NCI-H2081 treated with DMSO at 0.1 percent for 48 hours (cell line): ENCODE measurements at places on chromosomes 2 and 18.

DNA sequence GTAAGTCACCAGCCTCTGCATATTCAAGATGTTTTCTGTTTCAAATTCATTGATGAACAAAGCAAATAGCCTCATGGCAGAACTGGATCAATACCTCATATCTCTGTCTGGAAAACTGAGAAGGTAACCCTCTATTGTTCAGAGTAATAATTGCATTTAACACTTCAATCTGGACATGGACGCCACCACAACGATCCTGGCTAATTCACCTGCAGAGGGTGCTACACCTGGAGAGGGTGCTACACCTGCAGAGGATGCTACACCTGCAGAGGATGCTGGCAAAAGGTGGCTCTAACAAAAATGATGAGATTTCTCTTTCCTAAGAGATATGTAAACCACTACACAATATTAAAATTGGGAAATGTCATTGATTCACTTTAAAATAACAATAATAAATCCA lies 183.1 kb upstream of the HNRNPA3 start:
- no peak for DNase-seq

- DNase-seq = no peak
Measured at GRCh38 chr2:238128061-238128440, 10.4 kb upstream of the KLHL30 start.

- DNase-seq = no peak
Measured at GRCh38 chr2:106197878-106198277, 3.8 kb upstream of the UXS1 start.

- DNase-seq = no peak
Measured at GRCh38 chr2:151882786-151883445, 54.7 kb upstream of the ARL5A start.

DNA sequence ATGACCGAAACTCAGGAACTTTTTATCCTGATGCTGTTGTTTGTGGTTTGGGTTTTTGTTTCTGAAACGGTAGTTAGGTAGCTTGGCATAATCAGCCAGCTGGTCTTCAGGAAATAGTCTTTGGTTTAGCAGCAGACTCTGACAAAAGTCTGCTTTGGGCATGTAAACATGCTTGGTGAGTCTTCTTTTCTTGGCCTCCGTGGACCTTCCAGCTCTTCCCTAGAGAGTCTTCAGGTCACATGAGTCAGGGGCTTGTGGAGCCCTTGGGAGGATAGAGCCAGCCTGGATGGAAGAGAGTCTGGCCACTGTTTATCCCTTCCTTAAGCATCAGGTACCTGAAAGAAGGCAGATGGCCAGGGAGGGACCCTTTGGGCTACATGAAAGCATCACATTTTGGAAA lies 154.5 kb downstream of the MGAT5 start:
- DNase-seq = no peak

- no peak for DNase-seq
Measured at GRCh38 chr2:120774557-120775160, 39.0 kb downstream of the GLI2 start.

DNA sequence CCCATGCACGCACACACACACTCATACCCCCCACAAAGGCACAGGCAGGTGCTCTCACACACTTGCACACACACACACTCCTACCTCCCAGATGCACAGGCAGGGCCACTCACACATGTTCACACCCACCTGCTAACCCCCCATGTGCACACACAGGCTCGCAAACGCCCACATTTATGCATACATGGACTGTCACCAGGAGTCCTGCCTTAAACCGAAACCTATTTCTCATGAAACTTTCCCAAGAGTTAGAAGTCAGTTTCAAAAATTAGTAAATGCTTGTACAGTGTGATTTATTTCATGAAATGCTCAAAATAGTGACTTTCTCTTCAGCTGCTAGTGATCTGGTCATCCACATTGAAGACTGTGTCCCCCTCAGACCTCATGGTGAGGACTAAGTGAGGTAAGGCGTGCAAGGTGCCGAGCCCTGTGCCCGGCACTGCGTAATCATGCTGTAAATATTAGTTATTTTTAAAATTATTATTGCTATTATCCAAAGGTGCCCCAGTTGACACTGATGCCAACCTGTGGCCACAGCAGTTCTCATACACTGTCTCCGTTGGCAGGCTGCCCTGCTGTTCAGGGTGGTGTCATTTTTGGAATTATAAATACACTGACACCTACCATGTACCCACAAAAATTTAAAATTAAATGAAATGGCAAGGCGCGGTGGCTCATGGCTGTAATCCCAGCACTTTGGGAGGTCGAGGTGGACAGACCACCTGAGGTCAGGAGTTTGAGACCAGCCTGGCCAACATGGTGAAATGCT lies 12.4 kb downstream of the CNNM4 start:
- DNase-seq = no peak

GRCh38 chr2:137508739-137509384 lies 455.4 kb upstream of the HNMT start:
- no peak for DNase-seq

GRCh38 chr2:71045865-71046548 lies 22.4 kb upstream of the NAGK start:
- DNase-seq = no peak

GRCh38 chr2:43052204-43052943 lies 174.0 kb downstream of the ZFP36L2 start:
- DNase-seq = no peak

- DNase-seq = no peak
Measured at GRCh38 chr2:98467082-98467536, 22.5 kb downstream of the INPP4A start.

- DNase-seq = no peak
Measured at GRCh38 chr2:142033393-142033792, 97.4 kb downstream of the LRP1B start.

DNA sequence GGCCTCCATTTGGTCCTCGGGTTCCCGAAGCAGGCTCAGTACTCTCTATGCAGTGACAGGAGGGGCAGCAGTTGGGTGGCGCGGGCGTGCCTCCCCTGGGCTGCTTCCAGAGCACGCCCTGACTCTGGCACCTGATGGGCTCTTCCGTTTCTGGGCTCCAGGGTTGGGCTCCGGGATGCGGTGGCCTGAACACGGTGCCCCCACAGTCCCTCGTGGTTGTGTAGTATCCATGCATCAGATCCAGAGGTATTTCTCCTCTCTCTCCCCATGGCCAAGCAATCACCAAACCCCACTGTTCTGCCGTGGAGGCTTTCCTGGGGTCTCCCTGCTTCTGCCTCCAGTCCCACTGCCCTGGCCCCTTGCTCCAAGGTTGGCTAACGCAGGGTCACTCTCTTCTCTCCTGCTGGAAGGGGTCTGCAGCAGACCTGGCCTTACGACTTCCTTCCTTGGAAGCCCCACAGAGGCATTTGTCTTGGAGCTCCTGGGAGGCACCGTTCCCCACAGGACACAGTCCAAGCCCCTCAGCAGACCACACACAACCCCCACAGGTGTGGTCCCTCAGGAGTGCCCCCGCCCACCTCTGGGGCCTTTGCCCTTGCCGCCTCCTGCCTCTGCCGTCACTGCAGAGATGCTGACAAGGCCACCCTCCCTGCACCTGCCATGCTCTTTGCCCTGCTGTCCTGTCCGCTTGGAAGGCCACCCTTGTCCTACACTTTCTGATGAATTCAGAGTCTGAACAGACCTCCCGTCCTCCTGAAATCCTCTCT lies 136.6 kb upstream of the ASB18 start:
- DNase-seq = no peak

- no peak for DNase-seq
Measured at GRCh38 chr2:104870100-104870975, 16.4 kb downstream of the POU3F3 start.

GRCh38 chr2:2050446-2050845 lies 280.6 kb downstream of the MYT1L start:
- no peak for DNase-seq

- DNase-seq = no peak
Measured at GRCh38 chr2:67917332-67918054, 145.3 kb downstream of the C1D start.

GRCh38 chr2:217986256-217986961 lies 16.4 kb downstream of the TNS1 start:
- DNase-seq = no peak

DNA sequence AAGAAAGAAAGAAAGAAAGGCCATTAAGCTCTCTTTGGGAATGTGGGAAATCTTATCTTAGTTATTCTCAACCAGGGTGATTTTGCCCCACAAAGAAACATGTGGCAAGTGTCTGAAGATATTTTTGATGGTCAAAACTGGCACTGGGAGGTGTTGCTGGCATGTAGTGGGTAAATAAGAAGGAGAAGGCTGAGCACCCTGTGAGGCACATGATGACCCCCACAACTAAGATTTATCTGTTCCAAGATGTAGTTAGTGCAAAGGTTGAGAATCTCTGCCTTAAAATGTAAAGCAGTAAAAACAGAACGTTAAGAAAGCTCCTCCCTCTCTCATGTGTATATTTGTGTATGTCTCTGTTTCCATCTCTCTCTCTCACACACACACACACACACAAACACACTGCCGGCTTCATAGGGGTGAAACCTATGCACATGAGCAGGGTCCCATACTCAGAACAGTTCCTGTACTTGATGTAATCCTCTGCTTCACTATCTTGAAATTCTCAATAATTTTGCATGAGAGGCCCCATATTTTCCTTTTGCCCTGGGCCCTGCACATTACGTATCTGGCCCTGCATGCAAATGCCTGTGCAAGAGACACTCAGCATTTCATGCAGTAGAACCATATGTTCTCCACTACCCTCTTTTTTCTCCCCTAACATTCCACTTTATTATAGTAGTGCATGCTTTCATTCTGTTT lies 94.3 kb downstream of the MREG start:
- DNase-seq = no peak

GRCh38 chr18:9719421-9719981 lies 11.4 kb downstream of the RAB31 start:
- DNase-seq = no peak

DNA sequence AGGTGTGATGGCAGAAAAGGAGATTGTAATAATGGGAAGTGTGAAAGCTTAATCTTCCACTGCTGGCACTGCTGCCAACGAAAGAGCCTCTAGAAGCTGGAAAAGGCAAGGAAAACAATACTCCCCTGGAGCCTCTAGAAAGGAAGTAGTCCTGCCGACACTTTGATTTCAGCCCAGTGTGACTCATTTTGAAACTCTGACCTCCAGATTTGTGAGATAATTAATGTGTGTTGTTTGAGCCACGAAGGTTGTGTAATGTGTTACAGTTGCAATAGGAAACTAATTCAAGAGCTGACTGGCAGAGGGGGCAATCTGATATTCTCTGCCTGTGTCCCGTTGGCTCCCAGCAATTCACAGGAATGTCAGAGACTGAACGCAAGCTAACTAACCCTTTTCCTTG lies 219.2 kb upstream of the UBE2E3 start:
- DNase-seq = no peak

- DNase-seq = no peak
Measured at GRCh38 chr2:20576598-20577115, 74.2 kb downstream of the HS1BP3 start.

- peak; percentile 4 for DNase-seq
Measured at GRCh38 chr18:59265246-59265973, 7.8 kb downstream of the RAX start.

DNA sequence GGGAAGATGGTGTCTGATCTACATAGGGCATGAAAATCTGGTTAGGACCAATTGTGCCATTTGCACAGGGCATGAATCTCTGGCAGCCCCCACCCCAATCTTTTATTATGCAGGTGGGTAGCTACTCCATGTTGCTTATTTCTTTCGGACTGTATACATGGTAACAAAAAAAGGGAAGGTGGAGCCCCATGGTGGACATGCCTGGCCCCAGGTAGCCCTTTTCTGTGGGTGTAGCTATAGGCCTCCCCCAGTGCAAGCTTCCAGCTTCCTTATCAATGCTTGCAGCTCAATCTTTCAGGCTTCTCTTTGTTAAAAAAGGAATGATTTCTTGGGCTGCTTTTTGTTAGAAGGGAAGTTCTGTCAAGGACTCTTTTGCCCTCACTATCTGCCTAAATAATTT lies 14.3 kb upstream of the UXS1 start:
- no peak for DNase-seq

DNA sequence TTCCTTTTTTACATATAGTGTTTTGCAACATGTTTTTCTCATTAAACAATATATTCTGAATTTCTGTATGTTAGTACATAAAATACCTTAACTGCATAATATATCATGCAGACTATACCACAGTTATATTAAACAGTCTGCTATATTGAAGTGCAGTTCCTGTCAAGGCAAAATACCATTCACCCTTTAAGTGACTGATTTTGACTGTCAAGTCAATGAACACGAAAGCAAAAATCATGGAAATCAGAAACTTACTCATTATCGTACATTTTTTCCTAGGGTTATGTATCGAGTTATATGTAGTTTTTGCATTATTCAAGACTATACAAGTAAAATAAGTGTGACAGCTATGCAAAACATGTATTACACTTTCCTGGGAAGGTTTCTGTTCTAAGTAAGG lies 361.6 kb upstream of the MAP2 start:
- DNase-seq = no peak

DNA sequence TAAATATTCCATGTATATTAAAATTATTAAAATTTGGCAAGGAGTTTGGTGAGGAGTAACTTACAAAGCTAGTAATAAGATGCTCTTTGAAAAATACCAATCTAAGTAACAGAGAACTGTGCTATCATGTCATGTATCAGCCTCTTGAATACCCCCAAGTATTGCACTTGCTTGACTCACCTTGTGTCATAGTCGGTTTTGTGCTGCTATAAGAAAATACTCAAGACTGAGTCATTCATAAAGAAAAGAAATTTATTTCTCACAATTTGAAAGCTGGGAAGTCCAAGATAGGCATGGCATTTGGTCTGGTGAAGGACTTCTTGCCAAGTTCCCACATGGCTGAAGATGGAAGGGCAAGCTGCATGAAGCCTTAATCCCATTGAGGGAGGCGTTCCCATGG lies 179.2 kb downstream of the MEMO1 start:
- no peak for DNase-seq

GRCh38 chr2:3604207-3604877 lies 9.4 kb downstream of the COLEC11 start:
- DNase-seq = no peak

- no peak for DNase-seq
Measured at GRCh38 chr18:45777393-45777792, 48.1 kb upstream of the SIGLEC15 start.

DNA sequence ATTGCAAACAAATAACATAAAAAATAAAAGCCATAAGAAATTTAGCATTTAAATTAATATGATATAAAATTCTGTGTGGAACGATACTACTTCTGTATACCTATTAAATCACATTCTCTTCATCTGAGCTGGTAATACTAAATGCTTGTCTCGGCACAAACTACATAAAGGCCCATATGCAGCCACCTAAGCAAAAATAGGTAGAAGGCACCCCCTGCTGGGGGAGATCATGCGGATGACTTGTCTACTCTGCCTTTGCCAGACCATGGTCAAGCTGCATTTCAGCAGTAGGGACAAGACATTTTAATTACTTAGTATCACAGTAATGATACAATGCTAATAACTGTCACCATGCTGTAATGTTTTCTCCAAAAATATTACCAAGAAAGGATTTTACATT lies 108.0 kb downstream of the CDH19 start:
- peak; percentile 6 for DNase-seq

GRCh38 chr2:112582314-112582746 lies 2.1 kb upstream of the CHCHD5 start:
- peak; percentile 41 for DNase-seq

- DNase-seq = no peak
Measured at GRCh38 chr2:28631514-28632206, 120.0 kb upstream of the PPP1CB start.

GRCh38 chr2:60453872-60454271 lies 99.6 kb downstream of the BCL11A start:
- no peak for DNase-seq
